Fibroblast of the aortic adventitia (primary cell): ENCODE measurements at places on chromosomes 11 and 22.
A peak's percentile ranks its signal among the peaks of the same experiment; 100 is the strongest.

- DNase-seq: peak; percentile 84
Measured at GRCh38 chr22:32558681-32559355, 84.2 kb downstream of the FBXO7 start.

DNA sequence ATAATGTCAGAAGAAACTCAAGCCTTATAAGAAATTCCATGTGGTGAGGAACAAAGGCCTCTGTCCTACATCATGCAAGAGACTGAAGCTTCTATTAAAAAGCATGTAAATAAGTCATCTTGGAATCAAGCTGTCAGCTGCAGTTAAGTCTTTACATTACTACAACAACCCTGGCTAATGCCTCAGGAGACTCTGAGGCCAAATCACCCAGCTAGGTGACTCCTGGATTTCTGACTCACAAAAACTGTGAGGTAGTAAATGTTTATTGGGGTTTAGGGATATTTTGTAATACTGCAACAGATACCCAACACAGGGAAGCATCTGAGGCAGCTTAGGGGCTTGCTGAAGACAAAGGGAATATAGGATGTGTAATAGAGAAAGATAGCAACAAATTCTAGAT, 89.6 kb downstream of the C11orf87 start:
- DNase-seq: no peak

DNA sequence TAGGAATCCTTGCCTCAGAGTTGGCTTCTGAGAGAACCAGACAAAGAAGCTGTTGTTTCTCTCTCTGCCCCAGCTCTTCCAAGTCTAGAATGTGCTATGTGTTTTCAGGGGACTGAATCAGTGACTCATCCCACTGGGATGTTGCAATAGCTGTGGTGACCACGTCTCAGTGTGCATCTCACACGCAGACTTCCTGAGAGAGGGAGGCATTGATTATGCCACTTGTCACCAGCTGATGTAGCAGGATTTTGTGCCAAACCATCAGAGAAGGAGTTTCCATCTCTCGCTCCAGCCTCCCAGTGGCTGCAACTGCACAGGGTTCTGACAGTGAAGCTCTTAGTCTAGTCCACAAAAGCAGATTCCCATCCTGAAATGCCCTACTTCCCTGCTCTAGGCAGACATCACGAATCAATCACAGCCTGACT, 455.8 kb downstream of the MIAT start:
- DNase-seq: peak; percentile 96

DNA sequence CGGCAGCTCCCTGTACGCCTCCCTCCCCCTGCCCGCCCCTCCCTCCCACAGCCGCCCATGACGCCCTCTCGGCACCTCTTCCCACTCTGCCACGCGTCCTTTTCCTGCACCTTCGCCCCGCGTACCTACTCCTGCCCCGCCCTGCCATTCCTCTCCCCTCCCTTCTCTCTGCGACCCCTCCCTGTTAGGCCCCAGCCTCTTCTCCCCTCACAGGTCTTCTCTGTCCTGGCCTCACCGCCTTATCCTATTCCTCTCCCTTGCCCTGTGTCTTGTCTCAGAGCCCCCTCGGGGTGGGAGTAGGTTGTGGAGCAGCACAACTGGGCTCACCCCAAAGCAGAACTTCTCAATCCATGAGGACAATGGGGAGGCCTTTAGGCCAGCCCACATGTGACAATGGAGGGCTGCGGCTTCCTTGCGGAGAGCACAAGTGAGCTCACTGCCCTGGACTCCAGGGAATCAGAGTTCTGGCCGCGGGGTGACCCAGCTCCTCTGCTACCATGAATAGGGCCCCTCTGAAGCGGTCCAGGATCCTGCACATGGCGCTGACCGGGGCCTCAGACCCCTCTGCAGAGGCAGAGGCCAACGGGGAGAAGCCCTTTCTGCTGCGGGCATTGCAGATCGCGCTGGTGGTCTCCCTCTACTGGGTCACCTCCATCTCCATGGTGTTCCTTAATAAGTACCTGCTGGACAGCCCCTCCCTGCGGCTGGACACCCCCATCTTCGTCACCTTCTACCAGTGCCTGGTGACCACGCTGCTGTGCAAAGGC, 539 bp downstream of the SLC35C1 start:
- DNase-seq: peak; percentile 52

DNA sequence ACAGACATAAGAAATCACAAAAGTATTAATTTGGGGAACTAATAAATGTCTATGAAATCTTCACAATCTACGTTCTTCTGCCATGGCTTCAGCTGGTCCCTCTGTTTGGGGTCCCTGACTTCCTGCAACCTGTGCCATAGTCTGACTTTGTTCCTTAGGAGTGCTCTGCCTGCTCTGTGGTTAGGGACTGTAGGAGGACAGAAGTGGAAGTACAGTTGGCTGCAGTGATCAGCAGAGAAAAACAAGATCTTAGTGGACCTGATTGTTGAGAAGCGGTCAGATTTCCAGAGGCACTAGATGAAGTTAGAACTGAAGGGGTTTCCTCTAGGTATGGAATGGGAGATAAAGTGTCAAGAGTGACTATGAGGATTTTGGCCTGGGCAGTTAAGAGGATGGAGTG, 80.6 kb downstream of the PPP6R3 start:
- DNase-seq: no peak

DNA sequence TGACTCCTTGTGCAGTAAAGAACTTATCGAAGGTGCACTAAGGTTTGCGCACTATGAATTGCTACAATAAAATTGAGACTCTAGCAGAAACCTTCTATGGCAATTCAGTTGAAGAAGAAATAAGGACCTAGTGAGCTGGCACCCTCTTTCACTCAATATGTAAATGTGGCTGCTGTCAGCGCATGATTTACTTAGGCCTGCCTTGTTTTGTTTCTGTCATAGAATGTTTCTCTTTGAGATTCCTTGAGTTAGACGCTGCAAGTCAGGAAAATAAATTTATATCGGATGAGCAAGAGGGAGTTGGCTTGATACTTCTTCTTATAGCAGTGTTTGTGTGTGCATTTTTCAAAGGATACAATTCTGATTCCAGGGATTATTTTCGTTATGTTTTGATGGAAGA, 322.1 kb downstream of the BLID start:
- no peak for DNase-seq

DNA sequence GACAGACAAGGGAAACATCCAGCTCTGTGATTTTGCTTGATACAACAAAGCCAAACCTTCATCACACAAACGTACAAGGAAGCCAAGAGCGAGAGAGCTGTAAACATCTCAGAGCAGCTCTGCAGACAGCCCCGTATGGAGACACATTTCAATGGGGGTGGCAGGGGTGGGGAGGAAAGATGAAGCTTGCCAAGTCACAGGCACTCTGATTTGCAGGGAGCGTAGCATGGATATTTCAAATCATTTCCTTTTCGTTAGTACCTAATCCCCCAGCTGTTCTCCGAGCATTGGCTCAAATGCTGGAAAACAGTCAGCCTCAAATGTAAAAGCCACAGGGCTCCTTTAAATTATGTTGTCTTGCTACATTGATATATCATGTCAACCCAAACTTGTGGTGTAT, 458.9 kb upstream of the CADM1 start:
- DNase-seq: no peak

- DNase-seq: no peak
Measured at GRCh38 chr11:27453701-27454100, 18.9 kb downstream of the LGR4 start.

- DNase-seq: no peak
Measured at GRCh38 chr11:3163241-3163981, 1.7 kb downstream of the OSBPL5 start.

DNA sequence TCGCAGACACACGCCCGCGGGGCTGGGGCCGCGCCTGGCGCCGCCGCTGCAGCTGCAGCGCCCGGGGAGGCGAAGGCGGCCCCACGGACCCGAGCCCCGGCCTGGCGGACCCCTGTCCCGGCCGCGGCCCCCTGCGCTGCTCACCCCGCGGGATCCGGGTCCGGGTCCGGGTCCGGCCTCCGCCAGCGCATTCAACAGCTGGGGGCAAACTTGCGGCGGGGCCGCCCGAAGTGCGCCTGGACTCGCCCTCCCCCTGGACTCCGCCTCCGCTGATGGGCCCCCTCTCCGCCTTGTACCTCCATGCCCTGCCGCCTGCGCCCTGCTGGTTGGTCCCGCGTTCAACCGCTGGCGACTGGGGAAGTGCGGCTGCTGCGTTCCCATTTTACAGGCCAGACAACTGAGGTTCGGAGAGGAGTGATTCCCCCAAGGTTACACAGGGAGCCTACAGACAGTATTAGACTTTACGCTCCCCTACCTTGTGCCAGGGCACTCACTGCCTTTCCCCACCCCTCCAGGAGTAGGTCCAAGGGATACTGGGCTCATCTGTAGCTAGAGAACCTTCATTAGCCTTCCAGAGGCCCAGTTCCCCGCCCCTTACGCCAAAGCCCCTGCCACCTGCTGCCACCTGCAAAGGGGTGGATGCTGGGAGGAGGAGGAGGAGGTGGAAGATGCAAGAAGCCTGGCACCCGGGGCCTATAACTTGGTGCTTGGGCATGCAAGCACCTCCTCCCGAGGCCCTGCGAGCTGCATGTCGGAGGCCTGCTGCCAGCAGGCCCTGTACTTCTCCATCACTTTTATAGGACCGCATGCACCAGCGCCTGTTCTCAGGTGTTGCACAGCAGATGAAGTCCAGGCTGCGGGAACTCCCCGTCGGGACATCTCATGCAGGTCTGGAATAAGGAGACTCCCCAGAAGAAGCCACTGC, 694 bp upstream of the ELFN2 start:
- DNase-seq: no peak

DNA sequence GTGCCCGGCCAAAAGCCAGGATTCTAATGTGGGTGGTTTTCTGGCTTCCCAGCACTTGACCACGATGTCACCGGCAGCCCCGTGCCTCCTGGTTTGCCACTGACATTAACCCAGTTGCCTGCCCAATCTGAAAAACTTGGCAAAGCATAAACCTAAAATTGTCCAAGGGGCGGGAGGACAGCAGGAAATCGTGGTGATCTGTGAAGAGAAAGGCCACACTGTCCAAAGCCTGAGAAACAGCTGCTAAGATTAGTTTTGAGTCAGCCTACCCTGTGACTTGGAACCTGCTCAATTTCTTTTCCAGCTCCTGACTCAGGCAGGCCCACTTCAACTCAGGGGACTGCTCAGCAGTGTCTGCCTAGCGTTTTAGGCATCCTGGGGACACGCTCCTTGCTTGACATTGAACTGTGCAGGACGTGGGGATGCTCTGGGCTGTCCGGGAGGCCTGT, 8.2 kb upstream of the F2 start:
- peak; percentile 98 for DNase-seq

DNA sequence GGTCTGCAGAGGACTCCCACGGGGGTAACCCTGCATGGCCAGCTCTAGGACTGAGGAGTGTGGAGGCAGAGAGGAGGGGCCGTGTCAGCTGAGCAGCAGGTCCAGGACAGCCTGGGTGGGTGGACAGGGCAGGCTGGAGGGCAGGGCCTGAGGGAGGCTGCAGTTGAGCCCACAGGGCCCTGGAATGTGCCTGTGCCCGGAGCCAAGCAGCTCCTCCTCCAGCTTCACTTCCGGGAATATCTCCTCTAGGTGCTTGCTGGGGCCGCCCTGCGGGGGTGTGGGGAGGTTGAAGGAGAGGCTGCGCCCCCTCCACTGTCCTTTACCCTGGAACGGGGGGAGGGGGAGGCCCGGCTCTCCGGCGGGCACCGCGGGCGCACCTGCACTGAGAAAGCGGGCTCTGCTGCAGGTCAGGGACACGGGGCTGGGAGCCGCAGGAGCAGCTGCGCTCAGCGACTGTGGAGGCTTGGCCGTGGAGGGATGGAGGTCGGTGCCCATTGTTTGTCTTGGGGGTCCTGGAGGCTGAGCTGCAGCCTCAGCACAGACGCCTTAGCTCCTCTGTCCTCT, 1293.2 kb downstream of the BRD1 start:
- no peak for DNase-seq

- DNase-seq: no peak
Measured at GRCh38 chr22:23045461-23045860, 24.9 kb upstream of the GNAZ start.

- no peak for DNase-seq
Measured at GRCh38 chr22:27501191-27501936, 300.2 kb downstream of the MN1 start.

GRCh38 chr22:33167998-33168790, 110.0 kb upstream of the SYN3 start:
- no peak for DNase-seq

DNA sequence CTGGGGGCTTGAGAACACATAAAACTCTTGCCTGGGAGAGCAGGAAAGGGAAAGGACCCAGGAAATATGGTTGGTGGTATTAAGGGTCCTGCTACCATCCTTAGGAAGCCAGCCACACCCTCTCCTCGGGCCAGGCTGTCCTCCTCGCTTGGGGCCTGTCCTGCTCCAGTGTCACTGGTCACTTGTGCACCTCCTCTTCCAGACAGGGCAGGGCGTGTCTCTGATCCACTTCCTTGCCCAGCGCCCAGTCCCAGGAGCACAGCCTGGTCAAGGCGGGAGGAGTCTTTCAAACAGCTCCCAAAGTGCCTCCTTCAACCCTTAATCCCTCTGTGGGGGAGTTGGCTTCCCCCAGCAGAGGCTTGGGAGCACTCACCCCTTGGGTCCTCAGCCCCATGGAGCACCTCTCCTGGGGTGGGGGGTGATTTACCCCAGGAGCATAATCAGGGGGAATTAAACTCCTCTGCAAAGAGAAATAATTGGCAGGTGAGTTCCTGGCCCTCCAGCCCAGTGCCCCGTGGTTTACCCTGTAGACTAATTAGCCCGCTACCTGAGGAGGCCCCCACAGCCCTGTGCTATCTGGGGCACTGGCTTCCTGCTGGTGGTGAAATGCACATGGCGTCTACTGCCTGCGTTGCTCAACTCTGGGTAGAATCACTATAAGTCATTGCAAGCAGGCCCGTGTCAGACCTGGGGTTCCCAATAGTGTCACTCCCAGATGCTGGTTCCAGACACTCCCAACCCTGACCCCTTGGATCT, 8.0 kb downstream of the TMPRSS6 start:
- DNase-seq: no peak

GRCh38 chr11:65288706-65289536, 25.7 kb upstream of the CDC42EP2 start:
- no peak for DNase-seq

DNA sequence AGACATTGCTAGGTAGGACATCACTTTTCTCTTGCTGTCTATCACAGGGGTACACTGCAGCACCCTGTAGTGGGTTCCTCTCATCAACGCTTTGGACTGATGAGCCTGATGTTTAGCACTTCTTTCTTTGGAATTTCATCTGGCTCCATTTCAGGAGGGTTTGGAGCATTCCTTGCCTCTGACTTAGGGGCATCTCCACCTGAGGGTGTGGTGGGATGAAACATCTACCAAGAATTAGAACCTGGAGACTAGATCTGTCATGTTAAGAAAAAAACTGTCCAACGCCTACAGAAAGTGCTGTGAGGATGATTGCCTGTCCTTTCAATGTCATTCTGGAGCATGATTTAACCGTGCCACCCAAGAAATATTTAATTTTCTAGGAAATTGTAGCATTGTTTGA, 648.4 kb downstream of the ETS1 start:
- DNase-seq: no peak
